Stimulated activated CD8-positive, alpha-beta memory T cell treated with anti-CD3 and anti-CD28 coated beads, Interleukin-7, amount 100 ng/mL, for 1 hour (primary cell): ENCODE measurements at places on chromosomes 7 and 10.

DNA sequence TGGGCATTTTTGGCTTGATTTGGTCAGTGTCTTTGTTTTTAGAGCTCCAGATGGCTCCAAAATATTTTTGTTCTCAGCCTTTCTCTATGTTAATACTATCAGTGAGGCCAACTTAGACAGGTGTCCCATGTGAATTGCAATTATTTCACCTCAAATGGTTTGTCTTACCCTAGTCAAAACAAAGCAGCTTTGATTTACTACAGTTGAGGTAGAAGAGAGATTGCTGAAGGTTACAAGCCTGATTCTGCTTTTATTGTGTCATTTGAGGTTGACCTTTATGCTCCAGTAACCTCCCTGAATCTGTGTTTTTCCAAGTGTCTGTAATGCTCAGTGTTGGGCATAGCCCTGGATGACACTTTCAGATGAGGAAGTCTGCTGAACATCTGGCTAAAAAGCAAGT, 882.9 kb downstream of the NRG3 start:
- DNase-seq = no peak

DNA sequence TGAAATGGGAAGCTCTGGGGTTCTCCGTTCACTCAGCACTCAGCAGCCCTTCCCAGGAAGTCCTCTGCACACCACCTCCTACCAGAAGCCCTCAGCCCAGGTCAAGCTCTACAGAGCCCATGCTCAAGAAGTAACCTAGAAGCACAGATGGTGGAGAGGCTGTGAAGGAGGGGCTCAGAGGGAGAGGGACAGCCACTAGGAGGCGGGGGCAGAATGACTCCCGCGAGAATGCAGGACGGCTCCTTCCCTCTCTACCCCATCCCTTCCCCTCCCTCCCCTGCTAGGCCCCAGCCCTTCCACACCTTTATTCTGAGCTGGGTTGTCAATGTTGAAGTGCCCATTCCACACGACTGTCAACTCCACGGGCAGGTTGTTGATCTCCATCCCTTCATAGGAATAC, 373.2 kb downstream of the PLXNA4 start:
- DNase-seq = no peak

GRCh38 chr10:62554632-62555199, 180.5 kb downstream of the ZNF365 start:
- no peak for DNase-seq

DNA sequence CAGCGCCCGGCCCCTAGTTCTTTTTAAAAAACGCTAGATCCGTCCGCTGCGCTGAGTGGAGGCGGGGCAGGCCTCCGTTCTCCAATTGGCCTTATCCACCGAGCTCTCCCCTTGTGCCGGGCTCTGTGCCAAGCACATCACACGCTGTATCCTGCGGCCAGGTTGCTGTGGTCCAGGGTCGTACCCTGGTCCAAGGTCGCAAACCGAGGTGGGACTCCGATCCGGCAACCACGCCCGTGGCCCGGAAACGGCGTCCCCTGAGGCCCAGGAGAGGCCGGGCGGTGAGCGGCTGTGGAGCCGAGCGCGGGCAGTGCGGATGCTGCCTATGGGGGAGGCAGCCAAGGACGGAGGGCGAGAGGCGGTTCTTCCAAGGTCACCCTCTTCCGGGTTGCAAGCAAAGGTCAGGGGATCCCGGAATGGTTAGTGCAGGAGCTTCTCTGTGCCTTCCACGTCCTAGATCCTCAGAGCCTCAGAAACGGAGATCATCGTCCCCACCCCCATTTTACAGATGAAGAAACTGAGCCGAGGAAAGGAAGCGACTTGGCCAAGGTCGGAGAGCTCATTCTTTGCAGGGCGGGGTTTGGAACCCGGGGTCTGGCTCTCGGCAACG, 72.4 kb upstream of the LRRC4 start:
- DNase-seq = no peak

GRCh38 chr7:37482505-37482904, 33.8 kb upstream of the ELMO1 start:
- DNase-seq = no peak
